Occipital lobe (tissue), 3 donors: ENCODE measurements at places on chromosomes 5 and 9. TPM values are rescaled to one million over a fixed set of nuclear protein-coding genes. Genes with fewer than 3 reads are reported as not detected.

Gene FOXD4L5
- total RNA-seq: 0.47 TPM

Gene F12
- 3.9 TPM for total RNA-seq

Gene CDX1
- not detected for total RNA-seq

Gene TMEM252
- total RNA-seq: not detected

Gene PCDHB12
- 14.8 TPM for total RNA-seq

Gene SNAPC4
- 7.2 TPM for total RNA-seq

Gene LEAP2
- total RNA-seq: 2.0 TPM

Gene RASGRF2
- 20.0 TPM for total RNA-seq

- DNase-seq: peak; percentile 53
Observed at GRCh38 chr9:113580041-113580953, 116.8 kb downstream of the RGS3 start.

DNA sequence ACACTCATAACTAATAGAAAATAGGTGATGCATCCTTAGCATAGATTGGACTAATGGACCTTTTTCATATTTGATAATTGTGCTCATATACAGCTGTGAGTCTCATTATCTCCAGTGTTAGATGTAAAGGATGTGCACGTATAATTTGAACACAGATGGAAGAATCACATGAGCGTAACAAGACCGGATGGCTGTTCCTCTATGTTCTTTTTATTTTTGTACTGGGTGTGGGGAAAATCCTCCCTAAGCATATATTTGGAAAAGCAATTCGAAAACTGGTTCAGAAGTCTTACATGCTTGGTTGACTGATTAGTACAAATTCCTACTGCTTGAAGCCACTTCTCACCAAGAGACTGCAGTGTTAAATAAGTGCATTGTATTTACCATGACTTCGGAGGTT, 230.2 kb downstream of the AOPEP start:
- DNase-seq: no peak

GRCh38 chr9:135726138-135726853, 24.3 kb downstream of the KCNT1 start:
- no peak for DNase-seq

DNA sequence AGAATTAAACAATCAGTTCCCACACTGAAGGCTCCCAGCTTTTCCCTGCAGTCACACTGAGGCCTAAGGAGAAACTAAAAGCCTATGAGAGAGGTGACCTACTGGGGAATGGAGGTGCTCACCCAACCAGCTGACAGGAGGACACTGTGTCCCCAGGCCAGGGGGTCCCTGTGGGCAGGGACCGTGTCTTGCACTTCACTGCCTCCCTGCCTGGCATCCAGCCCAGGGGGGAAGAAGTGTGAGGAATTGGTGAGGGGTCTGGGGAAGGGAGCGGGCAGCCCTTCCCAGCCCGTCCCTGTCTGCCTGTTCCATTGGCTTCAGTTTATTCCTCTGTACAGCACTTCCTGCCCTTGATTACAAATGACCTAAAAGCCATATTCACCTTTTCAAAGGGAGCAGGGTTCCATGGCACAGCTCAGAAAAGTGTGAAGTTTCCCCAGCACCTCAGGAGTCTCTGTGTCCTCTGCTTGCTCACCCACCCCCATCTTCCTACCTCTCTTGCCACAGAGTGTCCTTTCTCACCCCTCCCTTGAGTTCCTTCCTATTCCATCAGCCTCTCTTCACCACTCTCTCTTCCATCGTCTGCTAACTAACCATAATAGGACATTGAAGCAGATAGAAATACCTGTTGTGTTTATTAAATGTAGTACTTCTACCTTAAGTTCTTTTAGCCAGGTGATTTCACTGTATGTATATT, 12.9 kb downstream of the OTULINL start:
- DNase-seq: no peak

- DNase-seq: no peak
Observed at GRCh38 chr9:91516081-91516480, 92.4 kb upstream of the NFIL3 start.

- DNase-seq: peak; percentile 14
Observed at GRCh38 chr9:82606492-82607382, 456.2 kb downstream of the RASEF start.

GRCh38 chr9:124377551-124378406, 37.5 kb downstream of the PSMB7 start:
- no peak for DNase-seq

DNA sequence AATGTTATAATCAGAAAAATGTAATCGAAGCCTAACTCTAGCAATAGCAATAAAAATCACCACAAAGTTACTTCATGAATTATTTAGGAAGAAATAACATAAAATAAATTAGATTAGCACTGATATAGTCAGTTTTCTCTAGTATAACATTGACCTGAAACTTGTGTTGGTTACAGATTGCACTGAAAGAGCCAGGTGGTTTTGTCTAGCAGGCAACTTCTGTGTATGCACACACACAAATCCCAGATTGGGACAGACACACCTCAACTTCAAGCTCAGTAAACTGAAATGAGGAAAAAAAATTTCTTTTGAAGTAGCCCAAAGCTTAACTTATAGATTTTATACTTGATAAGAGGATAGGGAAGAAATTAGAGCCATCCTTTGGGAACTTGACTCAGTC, 129.3 kb downstream of the EFNA5 start:
- DNase-seq: no peak

DNA sequence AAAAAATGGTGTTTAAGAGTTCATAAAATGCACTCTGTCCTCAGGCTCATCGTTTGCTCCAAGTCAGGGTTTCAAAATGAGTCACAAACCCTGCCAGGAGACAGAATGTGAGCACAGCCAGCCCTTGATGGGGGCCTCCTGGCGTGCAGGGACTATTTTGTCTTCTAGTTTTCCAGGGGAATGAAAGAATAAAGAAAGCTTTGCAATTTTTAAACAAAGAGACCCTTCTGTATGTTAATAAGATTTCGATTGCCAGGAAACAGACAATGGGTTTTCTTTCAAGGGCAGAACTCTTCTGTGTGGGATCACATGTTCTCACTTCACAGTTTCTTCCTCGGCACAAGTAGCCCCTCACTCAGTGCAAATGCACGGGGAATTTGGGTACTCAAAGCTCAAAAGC, 121.4 kb upstream of the C6 start:
- DNase-seq: peak; percentile 1

GRCh38 chr9:137385061-137385655, 37.8 kb downstream of the EXD3 start:
- no peak for DNase-seq

DNA sequence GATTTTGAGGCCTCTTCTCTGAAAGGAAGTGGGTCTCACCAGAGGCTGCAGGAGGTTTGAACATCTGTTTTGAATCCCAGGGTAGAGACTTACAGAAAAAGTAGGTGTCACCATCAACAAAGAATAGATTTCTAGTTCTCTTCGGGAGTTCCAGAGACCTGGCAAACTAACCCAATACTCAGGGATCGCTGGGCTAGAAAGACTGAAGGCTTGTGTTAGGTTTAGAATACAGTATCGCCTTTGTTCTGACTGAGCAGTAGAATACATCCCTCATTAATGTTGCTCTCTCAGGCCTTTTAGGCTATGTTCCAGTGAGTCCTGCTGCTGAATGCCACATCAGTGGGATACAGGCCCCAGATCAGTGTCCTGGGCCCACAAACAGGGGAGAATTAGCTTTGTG, 27.2 kb downstream of the RUSC2 start:
- DNase-seq: no peak

- no peak for DNase-seq
Observed at GRCh38 chr5:179292681-179293635, 52.3 kb downstream of the ADAMTS2 start.

GRCh38 chr5:91938441-91938840, 555.3 kb upstream of the ARRDC3 start:
- no peak for DNase-seq

DNA sequence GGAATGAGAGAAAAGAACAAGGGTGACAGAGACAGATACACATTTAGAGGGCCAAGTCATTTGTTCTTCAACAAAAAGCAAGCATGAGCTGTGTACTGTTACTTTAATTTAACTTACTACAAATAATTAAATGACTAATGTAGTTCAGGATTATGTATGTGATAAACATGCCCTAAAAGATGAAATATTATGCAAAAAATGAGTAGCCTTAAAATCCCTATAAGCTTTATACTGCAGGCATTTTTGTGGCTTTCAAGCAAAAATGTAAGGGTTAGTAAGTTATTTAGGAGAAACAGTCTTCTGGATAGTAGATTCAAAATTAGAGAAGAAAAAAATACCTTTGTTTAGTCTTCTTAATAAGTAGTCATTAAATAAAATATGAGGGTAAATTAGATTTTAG, 431.2 kb downstream of the CSNK1G3 start:
- no peak for DNase-seq

- no peak for DNase-seq
Observed at GRCh38 chr5:78076351-78076750, 218.1 kb downstream of the AP3B1 start.

- DNase-seq: peak; percentile 53
Observed at GRCh38 chr9:135240871-135241311, 153.4 kb downstream of the OLFM1 start.
